ENCODE measurements at places on chromosomes 4 and X.

DNA sequence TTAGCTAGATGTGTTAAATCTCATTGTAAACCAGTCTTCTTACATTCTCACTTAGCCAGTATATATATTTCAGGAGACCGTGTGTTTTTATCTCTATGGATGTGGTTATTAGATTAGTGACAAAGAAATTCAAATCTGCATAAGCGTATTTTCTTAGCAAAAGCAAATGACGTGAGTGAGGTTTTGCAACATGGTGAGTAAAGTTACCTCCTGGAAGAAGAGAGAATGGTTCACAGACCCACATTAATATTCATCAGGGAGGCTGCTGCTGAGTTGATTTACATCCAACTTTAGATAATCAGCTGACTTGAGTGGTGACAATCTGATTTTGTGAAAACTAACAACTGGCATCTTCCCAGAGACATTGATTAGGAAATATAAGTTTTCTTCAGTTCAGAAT is 589.9 kb upstream of the GALNT7 start:
- no peak for DNase-seq

GRCh38 chrX:104113222-104113965 is 1.1 kb downstream of the ZCCHC18 start:
- peak; percentile 2 for DNase-seq

DNA sequence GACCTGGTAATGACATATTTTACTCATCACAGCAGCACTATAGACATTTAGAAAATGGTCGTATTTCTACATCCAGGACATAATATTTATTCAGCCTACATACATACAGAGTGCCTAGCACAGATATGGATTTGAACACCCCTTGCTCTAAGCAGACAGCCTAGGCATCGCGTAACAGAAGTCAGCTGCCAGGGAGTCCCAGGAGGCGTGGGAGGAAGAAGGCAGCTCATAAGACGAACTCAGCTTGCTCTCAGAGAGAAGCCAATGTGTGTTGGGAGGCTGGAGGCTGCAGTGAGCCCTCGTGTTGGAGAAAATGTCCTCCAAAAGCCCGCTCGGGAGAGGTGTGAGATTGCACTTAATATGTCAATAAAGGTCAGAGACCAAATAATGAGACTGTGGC is 131.6 kb downstream of the BCOR start:
- no peak for DNase-seq

DNA sequence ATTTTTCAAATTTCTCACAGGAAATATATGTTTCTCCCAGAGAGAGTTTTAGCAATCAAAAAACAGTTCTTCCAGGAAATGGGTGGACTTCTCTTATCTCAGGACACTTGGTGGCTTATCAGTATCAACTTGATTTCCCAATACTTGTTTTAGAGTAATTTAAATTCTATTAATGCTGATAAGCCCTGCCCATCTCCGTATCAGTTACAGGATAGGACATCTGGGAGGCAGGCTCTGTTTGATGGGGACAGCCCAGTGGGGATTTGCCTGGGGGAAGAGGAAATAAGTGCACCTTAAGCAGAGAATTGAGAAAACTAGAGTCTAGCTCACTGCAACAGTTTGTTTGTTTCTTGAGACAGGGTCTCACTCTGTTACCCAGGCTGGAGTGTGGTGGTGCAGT is 43.2 kb upstream of the PDGFRA start:
- no peak for DNase-seq

GRCh38 chrX:111181951-111182350 is 86.0 kb downstream of the PAK3 start:
- no peak for DNase-seq

- DNase-seq = peak; percentile 51
Observed at GRCh38 chrX:140762061-140762460, 52.5 kb downstream of the LINC00632 start.

GRCh38 chr4:99205153-99205979 is 13.7 kb downstream of the ADH6 start:
- DNase-seq = no peak

GRCh38 chr4:152109531-152110509 is 349.0 kb upstream of the GATB start:
- no peak for DNase-seq

DNA sequence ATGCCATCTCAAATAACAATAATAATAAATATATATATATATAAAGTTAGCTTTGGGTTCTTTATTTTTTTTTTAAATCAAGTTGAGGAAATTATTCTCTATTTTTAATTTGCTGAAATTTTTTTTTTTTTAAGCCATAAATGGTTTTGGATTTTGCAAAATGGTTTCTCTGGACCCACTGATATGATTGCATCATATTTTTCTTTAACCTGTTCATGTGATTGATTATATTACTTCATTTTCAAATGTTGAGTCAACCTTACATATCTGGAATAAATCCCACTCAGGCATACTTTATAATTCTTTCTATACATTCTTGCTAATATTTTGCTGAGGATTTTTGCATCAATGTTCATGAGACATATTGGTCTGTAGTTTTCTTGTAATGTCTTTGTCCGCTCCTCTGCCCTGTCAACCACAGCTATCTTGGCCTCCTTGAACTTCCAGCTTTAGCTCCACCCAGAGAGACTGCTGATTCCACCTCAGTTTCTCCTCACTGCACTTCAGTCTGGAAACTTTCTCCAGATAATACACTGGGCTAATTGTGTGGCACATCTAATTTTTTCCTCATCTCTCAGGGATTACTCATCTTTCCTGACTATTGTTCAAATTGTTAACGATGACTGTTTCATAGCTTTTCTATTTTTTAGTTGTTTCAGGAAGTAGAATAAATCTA is 160.9 kb upstream of the GIMD1 start:
- DNase-seq = no peak

DNA sequence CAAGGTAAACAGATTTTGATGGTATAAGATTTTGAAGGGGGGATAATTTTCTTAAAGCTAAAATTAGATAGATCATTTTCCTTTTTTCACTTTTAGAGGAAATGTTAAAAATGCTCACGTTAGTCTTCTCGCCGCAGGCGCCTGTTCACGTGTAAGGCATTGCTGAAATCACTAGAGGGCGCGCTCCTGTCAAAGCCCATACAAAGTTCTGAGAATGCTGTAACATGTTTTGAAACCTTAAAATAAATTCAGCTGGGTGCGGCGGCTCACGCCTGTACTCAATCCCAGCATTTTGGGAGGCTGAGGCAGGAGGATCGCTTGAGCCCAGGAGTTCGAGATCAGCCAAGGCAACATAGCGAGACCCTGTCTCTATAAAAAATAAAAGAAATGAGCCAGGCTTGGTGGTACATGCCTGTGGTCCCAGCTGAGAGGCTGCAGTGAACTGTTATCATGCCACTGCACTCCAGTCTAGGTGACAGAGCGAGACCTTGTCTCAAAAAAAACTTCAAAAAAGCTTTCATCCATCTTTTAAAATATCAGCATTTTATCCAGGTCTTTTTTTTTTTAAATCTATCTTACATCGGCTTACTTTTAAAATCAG is 138.0 kb downstream of the RBMX2 start:
- no peak for DNase-seq

DNA sequence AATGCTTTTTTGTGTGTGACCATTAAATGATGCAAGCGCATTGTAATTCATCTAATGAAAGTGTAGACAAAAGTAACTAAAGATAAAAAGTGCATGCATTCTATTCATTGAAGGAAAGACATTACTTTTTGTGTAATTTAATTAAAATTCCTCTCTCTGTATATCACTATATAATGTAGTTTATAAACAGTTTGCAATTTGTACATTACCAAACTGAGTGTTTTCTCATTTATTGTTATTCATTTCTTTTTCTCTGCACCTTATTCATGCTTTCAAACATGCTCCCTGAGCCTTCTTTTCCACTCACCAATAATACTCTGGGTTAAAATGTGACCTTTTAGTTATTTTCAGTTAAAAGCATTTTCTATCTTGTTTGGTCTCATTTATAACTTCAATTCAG is 713.7 kb upstream of the AADAT start:
- no peak for DNase-seq

GRCh38 chr4:74374561-74375327 is 9.8 kb downstream of the EREG start:
- peak; percentile 84 for DNase-seq

DNA sequence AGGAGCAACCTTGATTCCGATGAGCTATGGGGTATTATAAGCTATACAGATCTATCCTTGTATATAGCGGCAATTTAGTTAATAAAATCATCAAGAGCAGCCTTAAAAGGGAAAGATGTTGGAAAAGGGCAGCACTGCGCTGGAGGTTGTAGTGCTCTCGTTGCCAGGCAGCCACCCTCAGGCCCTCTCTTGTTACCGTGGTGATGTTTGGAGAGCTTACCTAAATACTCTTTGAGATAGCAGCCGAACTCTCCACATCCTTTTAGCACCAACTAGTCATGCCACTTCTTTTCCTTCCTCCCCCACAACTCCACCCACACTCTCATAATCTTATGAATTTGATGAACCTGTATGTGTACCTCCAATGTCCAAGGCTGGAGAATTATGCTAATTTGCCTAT is 3.8 kb upstream of the RADX start:
- DNase-seq = no peak
